ENCODE measurements at places on chromosomes 6 and 20.
A peak's percentile ranks its signal among the peaks of the same experiment; 100 is the strongest.

GRCh38 chr6:139529420-139529819 lies 155.0 kb upstream of the CITED2 start:
- no peak for DNase-seq

GRCh38 chr6:107267634-107268033 lies 152.3 kb upstream of the BEND3 start:
- no peak for DNase-seq

- peak; percentile 49 for DNase-seq
Measured at GRCh38 chr20:58308680-58309527, 611 bp upstream of the RAB22A start.

DNA sequence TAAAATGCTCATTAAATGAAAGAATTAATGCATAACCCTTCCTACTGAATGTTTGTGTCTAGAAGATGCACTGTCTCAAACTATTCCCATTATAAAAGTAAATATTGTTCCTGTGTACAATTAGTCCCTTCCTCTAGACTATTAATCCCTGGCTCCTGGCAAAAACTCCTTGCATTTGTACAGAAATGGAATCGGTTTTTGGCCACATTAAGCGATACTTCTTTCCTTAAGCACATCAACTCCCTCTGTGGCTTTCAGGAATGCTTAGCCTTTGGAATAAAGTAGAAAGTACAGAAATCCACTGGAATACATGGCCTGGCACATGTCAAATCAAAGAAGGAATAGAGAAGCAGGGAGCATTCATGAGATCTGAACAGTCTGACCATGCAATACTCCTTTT lies 179.8 kb downstream of the GMPR start:
- no peak for DNase-seq

DNA sequence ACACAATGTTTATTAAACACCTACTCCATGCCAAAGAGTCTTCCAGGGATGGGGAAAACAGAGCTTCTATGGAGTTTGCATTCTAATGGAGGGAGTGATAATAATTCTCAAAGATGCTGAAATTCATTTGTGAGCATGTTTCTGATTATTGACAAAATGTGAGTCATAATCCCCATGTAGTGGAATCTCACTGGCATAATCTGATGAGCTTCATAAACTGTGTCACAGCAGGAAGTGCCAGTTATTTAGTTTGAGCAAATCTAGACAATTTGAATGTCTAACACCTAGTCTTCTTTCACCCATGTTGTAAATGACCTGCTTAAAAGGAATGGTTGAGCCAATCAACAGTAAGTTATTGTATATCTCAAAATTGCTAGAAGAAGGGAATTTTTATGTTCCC lies 95.1 kb downstream of the KCNQ5 start:
- no peak for DNase-seq

DNA sequence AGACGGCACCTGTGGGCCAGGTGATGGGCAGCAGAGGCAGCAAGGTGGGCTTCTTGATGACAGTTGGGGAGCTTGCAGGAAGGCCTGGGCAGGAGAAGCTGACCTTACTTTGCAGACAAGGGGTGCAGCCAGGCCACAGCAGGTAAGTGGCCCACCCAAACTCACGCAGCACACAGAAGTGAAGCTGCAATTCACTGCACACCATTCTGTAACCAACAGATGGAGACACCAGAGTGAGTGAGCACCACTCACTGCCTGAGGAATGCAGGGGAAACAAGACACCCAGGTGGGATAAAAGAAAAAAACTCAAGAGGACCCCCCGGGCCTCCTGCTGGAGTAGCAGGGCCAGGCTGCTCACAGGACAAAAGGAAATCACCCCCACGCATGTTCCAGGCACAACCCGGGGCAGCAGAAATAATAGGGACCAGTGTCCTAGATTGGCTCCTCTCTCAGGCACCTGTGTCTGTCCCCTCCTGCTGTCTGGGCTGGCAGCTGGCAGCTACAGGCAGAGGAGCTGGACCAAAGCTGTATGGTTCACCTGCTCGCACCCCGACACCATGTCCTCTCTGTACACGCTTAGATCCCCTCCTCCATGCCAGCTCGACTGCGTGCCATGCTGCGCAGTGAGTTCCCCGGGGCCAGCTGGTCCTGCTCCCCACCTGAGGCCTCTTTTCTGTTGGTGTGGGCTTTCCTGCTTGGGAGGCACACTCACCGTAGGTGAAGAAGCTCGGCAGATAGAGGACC lies 4.9 kb downstream of the MTCH1 start:
- no peak for DNase-seq

GRCh38 chr6:40743690-40744446 lies 156.7 kb upstream of the LRFN2 start:
- DNase-seq, result no peak

DNA sequence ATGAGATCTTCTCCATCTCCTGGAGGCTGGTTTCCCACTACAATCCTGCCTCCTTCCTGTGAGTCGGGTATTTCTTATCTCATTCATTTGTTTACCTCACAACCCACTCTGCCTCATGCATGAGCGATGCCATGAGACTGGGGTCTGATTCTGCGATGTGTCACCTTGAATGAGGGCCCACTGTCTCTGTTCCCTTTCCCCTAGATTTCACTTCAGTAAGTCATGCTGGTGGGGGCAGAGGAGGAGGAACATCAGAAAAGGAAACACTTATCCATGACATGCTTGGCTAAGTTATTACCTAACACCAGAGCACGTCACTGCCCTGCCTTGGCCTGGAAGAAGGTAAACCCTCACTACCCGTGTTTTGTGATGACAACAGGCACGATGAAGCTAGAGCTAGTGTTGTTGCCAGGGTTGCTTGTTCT lies 337.4 kb upstream of the PRDM1 start:
- no peak for DNase-seq

GRCh38 chr20:37123441-37123840 lies 27.6 kb upstream of the RBL1 start:
- DNase-seq, result no peak

DNA sequence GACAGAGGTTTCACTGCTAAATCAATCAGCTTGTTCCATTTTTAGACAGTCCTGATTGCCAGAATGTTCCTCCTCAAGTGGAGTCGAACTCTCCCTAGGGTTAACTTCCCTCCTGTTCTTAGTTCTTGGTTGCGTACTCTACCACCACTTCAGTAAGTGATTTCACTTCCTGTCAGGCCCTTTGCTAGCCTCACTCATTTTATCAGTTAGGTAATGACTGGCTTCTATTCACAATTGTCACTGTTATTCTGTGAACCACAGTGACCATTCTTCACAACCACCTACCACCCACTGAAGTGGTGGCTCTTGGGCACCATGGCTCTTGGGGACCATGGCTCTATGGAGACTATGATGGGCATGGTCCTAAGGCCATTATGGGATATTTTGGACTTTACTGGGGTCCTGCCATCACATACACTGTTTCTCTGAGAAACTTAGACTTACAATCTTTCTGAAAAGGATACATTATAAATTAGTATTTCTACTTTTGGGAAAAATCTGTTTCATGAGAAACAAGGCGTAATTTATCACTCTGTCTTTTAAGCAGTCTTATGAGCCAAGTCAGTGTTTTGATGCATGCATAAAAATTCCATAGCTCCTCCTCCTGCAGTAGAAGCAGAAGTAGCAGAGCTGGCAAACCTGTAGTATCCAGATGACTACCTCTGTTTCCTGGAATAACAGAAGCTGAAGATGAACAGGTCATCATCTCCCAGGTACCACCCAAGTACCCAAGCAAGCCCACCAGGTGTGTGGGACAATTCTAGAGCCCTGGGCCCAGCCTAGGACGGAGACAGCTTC lies 66.3 kb downstream of the ATXN1 start:
- DNase-seq, result no peak

DNA sequence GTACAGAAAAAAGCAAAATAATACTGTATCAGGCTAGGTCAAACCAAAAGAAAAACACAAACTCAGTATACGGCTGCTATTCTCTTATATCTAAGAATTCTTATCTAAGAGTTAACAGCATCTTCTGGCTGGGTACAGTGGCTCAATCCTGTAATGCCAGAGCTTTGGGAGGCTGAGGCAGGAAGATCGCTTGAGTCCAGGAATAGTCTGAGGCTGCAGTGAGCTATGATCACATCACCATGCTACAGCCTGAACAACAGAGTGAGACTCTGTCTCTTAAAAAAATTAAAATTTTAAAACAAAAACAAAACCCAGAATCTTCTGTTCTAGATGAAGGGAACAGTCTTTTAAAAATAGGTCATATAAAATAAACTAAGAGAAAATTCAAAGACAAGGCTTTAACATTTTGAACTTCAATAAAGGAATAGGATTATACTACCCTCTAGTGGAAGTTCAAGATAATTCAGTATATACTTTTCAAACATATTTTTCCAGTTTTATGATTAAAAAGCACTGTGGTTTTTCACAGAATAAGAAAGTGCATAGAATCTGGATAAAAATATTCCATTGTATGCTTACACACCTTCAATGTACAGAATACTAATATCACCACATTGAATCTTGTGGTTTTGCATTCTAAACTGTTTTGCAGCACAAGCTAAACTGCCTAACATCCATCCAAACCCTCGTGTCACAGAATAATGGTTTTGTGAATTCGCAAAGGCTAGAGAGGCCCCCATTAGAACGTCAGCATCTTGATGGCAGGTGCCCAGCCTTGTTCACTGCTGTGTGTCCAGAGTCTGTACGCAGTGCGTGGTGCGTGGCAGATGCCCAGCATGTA lies 39.3 kb downstream of the DTNBP1 start:
- no peak for DNase-seq

DNA sequence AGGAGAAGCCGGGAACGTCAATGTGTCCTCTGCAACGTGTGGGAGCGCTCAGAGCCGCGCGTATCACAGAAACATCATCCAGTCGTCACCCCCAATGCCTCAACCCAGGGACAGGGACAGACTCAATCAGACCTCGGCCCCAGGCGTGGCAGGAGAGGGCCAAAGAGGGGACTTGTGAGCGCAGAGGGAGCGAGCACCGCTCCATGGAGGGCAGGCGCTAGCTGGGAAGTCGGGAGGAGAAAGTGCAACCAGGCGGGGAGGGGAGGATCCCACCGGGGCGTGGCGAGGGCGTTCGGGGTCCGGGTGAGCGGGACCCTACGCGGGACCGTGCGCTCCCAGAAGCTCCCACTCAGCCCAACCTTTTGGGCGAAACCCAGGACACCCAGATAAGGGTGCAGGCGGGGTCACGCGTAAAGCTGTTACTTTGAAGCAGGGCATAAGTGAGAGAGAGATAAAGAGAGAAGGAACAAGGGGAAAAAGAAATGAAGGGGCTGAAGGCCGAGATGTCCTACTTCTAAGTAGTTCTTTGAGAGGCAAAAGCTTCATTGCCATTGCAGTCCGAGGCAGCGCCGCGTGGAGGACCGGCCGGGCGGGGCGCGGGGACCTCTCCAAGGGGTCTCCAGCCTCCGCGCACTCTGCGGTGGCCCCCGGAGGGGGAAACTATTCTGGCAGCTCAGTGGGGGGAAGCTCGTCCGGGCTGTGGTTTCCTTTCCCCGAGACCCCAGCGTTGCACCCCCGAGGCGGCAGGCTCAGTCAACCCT lies 862 bp upstream of the SOBP start:
- DNase-seq, result no peak

- no peak for DNase-seq
Measured at GRCh38 chr20:376089-376488, 4.5 kb upstream of the TRIB3 start.

GRCh38 chr6:44284121-44284520 lies 13.9 kb downstream of the TMEM151B start:
- no peak for DNase-seq

DNA sequence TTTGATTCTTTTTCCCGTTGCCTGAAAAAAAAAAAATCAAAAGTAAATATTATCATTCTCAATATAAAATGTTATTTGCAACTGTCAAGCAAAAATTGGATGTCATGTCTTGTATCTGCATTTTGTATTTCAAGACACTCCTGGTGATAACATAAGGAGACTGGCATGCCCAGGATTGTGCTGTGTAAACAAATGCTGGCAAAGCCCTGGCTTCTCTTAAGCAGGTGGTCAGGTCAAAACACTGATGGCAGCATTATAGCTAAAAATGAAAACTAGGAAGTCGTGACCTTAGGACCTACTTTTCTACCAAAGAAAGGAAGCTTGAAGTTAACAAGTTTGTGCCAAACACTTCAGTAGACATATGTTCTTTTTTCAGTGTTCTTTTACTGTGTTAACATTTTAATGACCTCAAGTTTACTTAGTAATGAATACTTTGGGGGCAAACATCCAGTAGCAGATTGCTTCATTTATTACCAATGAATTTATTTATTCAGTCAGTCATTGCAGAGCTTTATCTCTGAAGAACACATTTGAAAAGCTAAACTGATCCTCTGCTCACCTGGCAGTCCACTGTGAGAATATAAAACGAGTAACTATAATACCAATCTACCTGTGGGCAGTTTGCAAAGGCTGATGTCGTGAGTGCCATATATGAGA lies 243.1 kb upstream of the FLRT3 start:
- no peak for DNase-seq

GRCh38 chr6:133369773-133370272 lies 128.7 kb downstream of the EYA4 start:
- DNase-seq, result no peak

DNA sequence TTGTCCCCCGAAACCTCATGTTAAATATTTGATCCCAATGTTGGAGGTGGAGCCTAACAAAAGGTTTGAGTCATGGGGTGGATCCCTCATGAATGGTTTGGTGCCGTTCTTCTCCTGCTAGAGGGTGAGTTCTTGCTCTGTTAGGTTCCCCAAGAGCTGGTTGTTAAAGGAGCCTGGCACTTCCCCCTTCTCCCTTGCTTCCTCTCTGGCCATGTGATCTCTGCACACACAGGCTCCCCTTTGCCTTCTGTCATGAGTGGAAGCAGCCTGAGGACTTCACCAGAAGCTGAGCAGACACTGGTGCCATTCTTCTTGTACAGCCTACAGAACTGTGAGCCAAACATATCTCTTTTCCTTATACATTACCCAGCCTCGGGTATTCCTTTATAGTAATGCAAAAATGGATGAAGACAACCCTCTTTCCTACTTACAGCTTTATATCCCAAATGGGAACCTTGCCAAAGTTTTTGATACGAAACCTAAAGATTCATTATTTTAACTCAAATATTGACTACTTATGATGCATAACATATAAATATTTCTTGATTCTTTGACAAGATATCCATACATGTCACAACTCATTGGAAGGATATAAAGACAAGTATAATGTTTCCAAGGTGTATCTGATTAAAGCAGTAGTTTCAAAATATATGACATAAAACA lies 61.0 kb downstream of the RNF182 start:
- DNase-seq, result no peak

DNA sequence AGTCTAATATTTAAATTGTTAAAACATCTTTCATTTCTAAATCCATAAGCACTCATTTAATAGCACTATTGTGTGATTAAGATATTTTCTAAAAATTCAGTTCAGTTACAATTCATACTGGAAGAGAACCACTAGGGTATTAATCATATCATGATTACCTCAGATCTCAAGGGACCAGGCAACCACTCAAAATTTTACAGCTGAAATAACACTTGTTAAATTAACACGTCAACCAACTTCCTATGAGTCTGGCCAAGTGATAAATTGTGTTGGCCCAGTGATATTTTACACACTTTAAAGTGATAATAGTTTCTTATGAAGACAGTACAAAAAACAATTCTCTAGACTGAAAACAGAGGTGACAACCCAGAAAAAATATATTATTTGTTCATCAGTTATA lies 869.0 kb upstream of the ADGRB3 start:
- no peak for DNase-seq

- DNase-seq, result no peak
Measured at GRCh38 chr6:139982652-139983295, 608.3 kb upstream of the CITED2 start.

GRCh38 chr6:36962874-36963273 lies 8.3 kb downstream of the PI16 start:
- peak; percentile 74 for DNase-seq
